ENCODE measurements at places on chromosomes 16 and 17.

DNA sequence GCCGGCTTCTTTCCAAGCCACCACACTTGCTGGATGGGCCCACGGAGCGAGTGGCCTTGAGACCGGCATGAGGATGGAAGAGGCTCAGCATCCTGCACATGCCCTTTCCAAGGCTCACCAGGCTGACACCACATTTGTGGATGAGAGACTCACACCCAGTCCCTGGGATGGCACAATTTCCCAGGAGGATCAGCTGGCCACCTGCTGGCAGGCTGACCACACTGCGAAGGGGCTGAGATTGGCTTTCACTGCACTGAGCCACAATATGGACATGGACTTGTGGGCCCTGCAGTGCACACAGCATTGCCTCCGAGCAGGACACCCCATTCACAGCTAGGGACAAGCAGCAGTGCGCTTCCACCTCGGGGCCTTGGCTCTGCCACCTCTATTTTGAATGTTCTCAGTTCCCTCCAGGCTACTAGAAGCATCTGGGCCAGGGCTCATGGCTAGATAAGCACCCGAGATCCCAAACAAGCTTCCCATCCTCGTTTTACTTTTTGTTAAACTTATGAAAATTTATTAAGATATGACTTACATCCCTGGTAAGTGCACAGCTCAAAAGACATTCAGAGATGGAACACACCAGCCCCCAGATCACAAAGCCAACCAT is 25.3 kb upstream of the KSR1 start:
- no peak overlapping the region for H3K4me3 ChIP-seq
- H3K4me1 ChIP-seq, result no peaks in the 10 kb centered on the region
- H3K27ac ChIP-seq, result no peak overlapping the region
- no peaks in the 10 kb centered on the region for H3K36me3 ChIP-seq
- no peaks in the 10 kb centered on the region for H3K27me3 ChIP-seq

DNA sequence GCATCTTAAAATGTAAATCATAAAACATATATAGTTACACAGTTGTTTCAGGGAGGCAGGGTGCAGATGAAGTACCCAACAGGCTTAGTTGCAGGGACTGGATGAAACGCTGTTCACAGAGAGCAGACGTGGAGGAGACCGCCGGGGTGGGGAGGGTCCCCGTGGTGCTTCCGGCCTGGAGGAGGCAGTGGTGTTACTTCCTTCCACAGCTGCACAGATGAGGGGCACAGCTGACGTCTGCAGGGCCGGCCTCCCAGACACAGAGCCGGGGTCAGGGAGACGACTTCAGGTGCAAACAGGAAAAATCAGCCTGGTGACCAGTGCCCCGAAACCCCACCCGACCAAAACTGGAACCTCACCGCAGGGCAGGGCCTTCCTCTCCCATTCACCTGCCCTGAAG is 17.1 kb downstream of the SPIRE2 start:
- no peak overlapping the region for H3K4me3 ChIP-seq
- no peak overlapping the region for H3K27ac ChIP-seq
- no peaks in the 10 kb centered on the region for H3K36me3 ChIP-seq

GRCh38 chr17:2647957-2648356 is 54.5 kb downstream of the PAFAH1B1 start:
- peaks cover 21% of the 10 kb centered on the region for H3K4me1 ChIP-seq
- no peaks in the 10 kb centered on the region for H3K27me3 ChIP-seq
- no peaks in the 10 kb centered on the region for H3K36me3 ChIP-seq
- H3K4me3 ChIP-seq, result no peak overlapping the region

DNA sequence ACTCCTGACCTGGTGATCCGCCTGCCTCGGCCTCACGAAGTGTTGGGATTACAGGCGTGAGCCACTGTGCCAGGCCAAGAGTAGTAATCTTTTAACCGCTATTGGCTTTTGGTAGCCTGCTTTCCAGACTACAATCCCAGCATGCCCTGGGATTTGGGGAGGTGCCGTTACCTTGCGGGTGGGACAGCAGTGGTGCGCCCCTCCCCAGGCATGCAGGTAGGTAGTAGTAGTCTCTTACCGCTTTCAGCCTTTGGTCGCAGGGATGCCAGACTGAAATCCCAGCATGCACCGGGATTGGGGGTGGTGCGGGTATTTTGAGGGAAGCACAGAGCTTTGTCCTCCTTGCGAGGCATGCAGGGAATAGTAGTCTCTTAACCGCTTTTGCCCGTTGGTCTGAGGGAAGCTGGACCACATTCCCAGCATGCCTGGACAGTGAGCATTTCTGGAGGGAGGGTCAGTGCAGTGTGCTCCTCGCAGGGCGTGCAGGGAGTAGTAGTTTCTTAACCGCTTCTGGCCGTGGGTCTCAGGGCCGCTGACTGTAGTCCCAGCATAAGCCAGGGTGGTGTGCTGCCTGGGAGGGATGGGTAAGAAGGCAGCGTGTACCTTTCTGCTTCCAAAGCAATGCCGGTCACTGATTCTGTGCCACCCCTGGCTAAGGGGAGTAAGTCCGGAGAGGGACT is 1686.8 kb downstream of the TP53TG3F start:
- no peaks in the 10 kb centered on the region for H3K4me1 ChIP-seq
- H3K27me3 ChIP-seq, result no peaks in the 10 kb centered on the region
- no peak overlapping the region for H3K4me3 ChIP-seq
- DNase-seq, result no peak
- H3K36me3 ChIP-seq, result peaks cover 9% of the 10 kb centered on the region

DNA sequence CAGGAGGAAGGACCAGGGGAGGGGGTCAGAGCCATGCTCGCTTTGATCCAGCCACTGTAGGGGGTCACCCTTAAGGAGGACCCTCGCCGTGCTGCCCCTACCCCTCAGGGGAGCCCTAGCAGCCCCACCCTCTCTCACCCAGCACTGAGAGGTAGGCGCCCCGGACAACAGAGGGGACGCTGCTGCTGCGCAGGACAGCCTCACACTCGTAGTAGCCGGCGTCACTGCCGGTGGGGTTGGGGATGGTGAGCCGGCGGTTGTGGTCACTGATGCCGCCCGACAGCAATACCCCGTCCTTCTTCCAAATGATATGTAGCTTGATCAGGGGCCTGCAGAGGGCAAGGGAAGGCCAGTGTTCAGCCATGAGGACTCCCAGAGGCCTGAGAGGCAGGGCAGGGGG is 126.0 kb upstream of the CDC42EP4 start:
- H3K4me3 ChIP-seq, result no peak overlapping the region
- peaks cover 5% of the 10 kb centered on the region for H3K36me3 ChIP-seq
- H3K4me1 ChIP-seq, result no peaks in the 10 kb centered on the region
- no peak for DNase-seq
- H3K27ac ChIP-seq, result no peak overlapping the region

GRCh38 chr17:16286947-16287562 is 66.2 kb downstream of the CENPV start:
- peak overlapping the region; percentile 98 for H3K27ac ChIP-seq
- peak; percentile 72 for DNase-seq
- peak overlapping the region; percentile 91 for H3K4me3 ChIP-seq
- H3K36me3 ChIP-seq, result no peaks in the 10 kb centered on the region

DNA sequence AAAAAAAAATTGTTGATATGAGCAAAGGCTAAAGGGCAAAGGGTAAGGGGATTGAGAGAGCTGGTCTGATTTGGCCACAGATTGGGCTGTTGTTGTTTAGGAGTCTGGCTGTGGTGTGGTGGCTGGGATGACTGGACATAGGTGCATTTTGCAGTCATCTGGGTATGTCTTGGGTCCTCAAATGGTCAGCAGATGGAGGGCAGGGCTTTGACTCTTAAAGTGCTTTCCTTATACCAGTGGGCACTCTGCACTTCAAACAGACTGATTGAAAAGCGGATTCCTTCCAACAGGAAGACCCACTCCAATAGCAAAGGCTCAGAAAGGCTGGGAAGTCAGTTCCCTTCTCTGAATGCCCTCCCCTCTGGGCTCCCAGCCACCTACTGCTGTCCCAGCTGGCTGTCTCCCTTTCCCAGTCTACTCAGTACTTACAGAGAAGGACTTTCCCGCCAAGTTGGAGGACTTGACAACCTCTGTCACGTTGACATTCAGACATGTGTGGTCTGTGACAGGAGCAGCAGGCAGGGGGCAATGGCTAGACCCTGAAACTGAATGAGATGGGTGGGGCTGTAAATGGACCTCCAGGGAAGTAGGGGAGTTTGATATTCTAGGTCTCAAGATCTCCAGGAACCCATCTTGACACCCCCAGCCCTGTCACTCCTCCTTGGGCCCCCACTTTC is 19.6 kb upstream of the MFSD6L start:
- H3K27me3 ChIP-seq, result peaks cover 10% of the 10 kb centered on the region
- DNase-seq, result no peak
- H3K27ac ChIP-seq, result peak overlapping the region; percentile 79
- H3K4me3 ChIP-seq, result no peak overlapping the region

GRCh38 chr17:4008082-4008435 is 43.8 kb upstream of the ATP2A3 start:
- H3K4me3 ChIP-seq, result no peak overlapping the region
- H3K27ac ChIP-seq, result no peak overlapping the region
- DNase-seq, result no peak
- H3K27me3 ChIP-seq, result no peaks in the 10 kb centered on the region
- peaks cover 11% of the 10 kb centered on the region for H3K36me3 ChIP-seq

DNA sequence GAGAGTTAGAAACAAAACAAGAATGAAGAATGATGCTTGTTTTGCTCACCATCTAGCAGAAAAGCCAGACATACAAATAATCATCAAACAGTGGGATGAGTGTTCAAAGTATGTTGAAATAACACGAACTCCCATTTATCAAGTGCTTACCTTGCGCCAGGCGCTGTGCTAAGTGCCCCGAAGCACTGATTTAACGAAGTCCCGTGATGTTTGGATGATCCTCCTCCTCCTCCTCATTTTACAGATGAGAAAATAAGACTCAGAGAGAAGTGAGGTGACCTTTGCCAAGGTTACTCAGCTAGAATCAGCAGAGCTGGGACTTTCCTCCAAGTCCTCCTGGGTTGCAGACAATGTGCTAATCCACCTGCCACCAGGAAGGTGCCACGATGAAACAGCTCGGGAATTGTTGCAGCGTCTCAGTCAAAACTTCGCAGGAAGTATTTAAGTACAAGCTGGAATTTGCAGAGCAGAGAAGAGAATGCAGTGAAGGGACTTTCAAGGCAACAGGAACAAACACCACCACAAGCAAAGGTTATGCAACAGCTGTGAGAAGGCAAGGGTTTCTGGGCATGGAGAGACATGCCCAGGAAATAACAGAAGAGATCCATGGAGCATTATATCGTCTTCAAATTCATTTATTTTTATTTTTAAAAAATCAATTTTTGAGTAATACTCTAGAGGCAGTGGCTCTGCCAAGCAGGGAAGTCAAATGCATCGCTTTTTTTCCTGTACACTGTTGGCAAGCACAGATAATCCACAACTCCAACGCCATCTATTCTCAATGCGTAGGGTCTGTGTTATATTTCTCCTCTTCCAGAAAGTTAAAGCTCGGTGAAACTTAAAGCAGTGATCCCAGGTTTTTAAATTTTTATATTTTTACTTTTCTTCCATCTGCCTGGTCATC is 11.1 kb downstream of the PRCD start:
- H3K27ac ChIP-seq, result no peak overlapping the region
- no peaks in the 10 kb centered on the region for H3K27me3 ChIP-seq
- peaks cover 8% of the 10 kb centered on the region for H3K4me1 ChIP-seq
- no peaks in the 10 kb centered on the region for H3K36me3 ChIP-seq
- no peak overlapping the region for H3K4me3 ChIP-seq
- DNase-seq, result no peak

DNA sequence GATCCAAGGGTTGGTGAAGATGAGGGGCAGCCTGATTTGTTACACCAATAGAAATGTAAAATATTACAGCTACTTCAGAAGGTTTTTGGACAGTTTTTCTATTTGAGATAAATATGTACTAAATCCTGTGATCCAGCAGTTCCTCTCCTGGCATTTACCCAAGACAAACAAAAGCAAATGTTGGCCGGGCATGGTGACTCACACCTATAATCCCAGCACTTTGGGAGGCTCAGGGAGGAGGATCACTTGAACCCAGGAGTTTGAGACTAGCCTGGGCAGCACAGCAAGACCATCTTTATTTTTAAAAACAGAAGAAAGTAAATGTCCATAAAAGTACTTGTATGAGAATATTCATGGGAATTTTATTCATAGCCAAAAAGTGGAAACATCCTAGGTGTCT is 64.8 kb upstream of the MRC2 start:
- H3K4me3 ChIP-seq, result no peak overlapping the region
- H3K27ac ChIP-seq, result no peak overlapping the region
- DNase-seq, result no peak
- peaks cover 24% of the 10 kb centered on the region for H3K36me3 ChIP-seq

- no peak overlapping the region for H3K27ac ChIP-seq
- H3K36me3 ChIP-seq, result peaks cover 9% of the 10 kb centered on the region
- H3K27me3 ChIP-seq, result peaks cover 10% of the 10 kb centered on the region
- DNase-seq, result no peak
- no peak overlapping the region for H3K4me3 ChIP-seq
- peaks cover 40% of the 10 kb centered on the region for H3K4me1 ChIP-seq
Observed at GRCh38 chr16:50688083-50688482, 5.3 kb upstream of the NOD2 start.

DNA sequence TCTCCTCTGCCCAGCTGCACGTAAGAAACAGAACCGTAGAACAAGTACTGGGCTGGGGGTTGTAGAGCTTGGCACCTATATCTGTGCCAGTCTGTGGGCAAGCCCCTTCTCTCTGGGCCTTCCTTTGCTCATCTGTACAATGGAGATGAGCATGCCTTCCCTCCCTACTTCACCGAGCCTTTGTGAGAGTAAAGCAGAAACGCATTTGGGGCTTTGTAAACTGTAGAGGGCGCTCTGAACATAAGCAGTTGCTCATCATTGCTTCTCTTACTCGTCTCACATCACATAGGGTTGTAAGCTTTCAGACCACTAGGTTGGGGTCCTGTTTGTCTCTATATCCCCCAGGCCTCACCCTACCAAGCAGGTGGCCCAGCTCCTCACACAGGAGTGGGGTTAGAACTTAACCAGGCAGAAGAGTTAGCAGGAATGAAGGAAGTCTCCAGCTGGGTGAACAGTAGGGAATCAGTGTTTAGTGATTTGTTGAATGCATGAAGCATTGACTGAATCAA is 15.1 kb downstream of the SAMD14 start:
- H3K27me3 ChIP-seq, result peaks cover 39% of the 10 kb centered on the region
- peaks cover 13% of the 10 kb centered on the region for H3K4me1 ChIP-seq
- no peak overlapping the region for H3K4me3 ChIP-seq
- no peak for DNase-seq
- no peaks in the 10 kb centered on the region for H3K36me3 ChIP-seq

- peak overlapping the region; percentile 52 for H3K27ac ChIP-seq
- no peak for DNase-seq
- no peaks in the 10 kb centered on the region for H3K4me1 ChIP-seq
- no peaks in the 10 kb centered on the region for H3K27me3 ChIP-seq
Observed at GRCh38 chr17:56870081-56870651, 36.2 kb downstream of the DGKE start.

- no peaks in the 10 kb centered on the region for H3K36me3 ChIP-seq
- H3K27ac ChIP-seq, result no peak overlapping the region
- no peaks in the 10 kb centered on the region for H3K4me1 ChIP-seq
- no peaks in the 10 kb centered on the region for H3K27me3 ChIP-seq
- H3K4me3 ChIP-seq, result no peak overlapping the region
- no peak for DNase-seq
Observed at GRCh38 chr16:22229889-22230288, 23.8 kb downstream of the EEF2K start.

Data from naive B cell (primary cell).